ENCODE measurements at places on chromosomes 2 and 18. TPM values are rescaled to one million over a fixed set of nuclear protein-coding genes. Genes with fewer than 3 reads are reported as not detected.

The VIT gene
- 4.3 TPM for total RNA-seq

The EPHA4 gene
- total RNA-seq = 12.6 TPM

The DQX1 gene
- total RNA-seq = 88.6 TPM

The SNED1 gene
- total RNA-seq = 83.3 TPM

The ABCG5 gene
- total RNA-seq = 9.3 TPM
